ENCODE measurements at places on chromosomes 5 and 9.

- no peak for DNase-seq
Measured at GRCh38 chr9:2120926-2121689, 106.0 kb downstream of the SMARCA2 start.

GRCh38 chr5:178242416-178242815 lies 9.8 kb upstream of the PHYKPL start:
- no peak for DNase-seq

- no peak for DNase-seq
Measured at GRCh38 chr9:100229561-100229960, 123.2 kb downstream of the TEX10 start.

- no peak for DNase-seq
Measured at GRCh38 chr9:92983984-92984589, 36.8 kb downstream of the FGD3 start.

DNA sequence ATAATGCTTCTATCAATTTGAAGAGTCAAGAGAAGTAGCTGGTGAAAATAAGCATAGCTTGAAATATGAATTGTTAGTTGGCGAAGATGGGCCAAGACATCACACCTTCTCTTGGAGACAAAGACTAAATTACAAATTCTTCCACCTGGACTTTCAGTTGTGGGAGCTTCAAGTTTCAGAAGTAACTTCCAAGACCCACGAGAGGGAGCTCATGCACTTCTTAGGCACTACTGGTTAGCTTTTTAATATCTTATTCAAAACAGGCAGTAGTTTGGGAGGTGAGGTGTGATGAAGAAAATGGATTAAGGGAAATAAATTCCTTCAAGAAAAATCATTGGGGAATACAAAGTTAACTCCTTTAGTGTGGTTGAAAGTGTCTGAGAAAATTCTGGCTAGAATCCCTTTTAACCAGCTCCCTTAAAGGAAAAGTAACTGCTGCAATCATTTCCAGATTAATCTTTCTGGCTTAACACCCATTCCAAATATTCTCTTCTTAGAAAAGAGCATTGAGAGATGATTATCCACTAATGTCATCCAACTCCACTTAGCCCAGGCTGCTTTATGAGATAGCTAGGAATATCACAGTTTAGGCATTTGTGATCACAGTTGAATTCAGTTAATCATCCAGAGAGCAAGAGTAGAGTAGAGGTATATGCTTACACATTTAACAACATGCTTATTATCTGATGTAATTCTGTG lies 139.5 kb upstream of the DMRTA1 start:
- no peak for DNase-seq

DNA sequence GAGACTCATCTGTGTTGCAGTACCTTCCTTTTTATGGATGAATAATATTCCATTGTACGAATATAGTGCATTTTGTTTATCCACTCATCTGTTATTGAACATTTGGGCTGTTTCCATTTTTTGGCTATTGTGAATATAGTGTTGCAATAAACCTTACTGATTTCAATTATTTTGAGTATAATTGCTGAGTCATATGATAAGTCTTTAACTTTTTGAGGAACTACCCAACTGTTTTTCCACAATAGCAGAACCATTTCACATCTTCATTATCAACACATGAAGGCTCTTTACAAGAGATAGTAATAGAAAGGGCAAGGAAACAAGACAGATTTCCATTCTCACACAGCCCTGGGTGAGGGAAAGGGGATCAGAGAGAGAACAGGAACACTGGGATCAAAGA lies 329.2 kb downstream of the RAB3C start:
- no peak for DNase-seq

DNA sequence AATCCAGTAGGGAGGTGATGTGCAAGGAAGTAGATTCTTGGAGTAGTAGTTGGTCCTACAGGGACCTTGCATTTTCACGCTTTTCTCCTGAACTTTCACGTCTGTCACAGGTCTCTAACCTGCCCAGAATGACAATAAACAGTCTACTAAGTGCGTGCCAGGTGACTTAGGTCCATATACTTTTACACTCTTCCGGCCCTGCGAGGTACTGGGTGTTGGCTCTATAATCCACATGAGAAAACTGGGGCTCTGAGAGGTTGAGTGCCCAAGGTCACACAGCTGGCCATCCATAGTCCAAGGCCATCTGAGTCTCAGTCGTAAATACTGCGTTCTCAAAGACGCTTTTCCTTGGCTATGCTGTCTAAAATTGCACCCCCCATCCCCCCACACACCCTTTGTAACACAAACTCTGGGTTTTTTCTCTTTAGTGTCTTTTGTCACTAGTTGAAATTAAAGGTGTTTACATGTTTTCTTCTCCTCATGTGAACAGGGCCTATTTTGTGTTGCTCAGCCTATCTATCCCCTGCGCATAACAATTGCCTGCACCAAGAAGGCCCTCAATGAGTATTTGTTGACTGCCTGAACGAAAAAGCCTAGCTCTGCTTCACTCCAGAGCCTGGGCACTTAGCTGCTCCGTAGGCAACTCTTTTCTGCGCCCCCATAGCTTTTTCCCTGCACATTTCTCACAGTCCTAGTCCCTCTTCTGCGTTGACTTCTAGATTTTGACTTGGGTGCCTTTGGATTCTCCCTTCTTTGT lies 943 bp downstream of the SFXN1 start:
- no peak for DNase-seq

DNA sequence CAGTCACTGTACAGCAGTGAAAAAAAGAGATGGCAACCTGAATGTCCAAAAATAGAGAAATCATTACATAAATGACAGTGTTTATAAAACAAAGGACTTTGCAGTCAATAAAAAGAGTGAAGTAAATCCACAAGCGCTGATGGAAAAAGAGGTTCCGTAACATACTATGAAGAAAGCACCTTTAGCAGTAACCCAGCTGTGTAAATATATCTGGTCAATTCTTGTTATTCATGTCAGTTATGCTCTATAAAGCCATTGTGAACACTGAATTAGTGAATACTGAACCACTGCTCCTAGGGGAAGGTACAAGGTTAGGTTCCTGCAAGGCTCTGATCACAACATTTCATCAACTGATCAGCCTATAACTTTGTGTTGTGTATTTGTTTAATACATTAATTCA lies 39.5 kb downstream of the CCNJL start:
- no peak for DNase-seq

GRCh38 chr5:13248253-13248652 lies 696.2 kb downstream of the DNAH5 start:
- DNase-seq = no peak

GRCh38 chr9:78505546-78505945 lies 208.6 kb downstream of the PSAT1 start:
- no peak for DNase-seq

- DNase-seq = no peak
Measured at GRCh38 chr5:172833686-172834414, at the start of gene ERGIC1. Gene ERGIC1, plus strand, starts transcription at chr5:172834251. Its CDS starts 163 bp downstream, at chr5:172834414.

DNA sequence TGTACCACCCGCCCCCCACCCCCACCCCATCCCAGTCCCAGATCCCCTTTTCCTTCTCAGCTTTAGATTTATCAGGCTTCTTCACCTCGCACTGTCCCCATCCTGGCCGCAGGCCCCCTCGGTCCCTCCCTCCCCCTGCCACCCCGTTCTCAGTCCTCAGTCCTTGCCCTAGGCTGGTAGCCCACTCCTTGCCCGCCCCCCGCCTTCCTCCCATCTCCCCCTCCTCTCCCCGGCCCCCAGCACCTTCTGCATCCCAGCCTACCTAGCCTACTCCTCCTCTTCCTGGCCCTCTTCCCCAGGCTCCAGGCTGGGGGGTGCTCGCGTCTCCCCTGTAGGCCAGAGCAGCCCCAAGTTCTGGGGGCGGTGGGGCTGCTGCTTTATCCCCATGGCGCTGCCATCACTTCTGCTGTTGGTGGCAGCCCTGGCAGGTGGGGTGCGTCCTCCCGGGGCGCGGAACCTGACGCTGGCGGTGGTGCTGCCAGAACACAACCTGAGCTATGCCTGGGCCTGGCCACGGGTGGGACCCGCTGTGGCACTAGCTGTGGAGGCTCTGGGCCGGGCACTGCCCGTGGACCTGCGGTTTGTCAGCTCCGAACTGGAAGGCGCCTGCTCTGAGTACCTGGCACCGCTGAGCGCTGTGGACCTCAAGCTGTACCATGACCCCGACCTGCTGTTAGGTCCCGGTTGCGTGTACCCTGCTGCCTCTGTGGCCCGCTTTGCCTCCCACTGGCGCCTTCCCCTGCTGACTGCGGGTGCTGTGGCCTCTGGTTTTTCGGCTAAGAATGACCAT lies 828 bp downstream of the NPR2 start:
- DNase-seq = no peak

DNA sequence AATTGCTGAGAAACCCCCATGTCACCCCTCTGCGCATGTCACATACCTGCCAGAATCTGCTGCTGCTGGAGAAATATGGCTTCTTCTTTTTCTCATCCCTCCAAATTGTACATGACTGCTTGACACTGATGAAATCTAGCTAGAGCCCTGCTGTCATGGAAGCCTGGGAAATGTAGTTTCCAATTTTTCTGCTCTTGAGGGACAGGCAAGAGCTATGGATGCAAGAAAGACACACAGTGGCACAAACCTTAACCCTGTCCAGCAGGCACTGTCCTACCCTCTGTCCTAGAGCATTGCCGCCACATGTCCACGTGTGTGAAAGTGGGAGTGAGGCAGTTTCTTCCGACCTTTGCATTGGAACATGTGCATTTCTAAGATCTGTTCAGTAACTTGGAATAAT lies 255.5 kb upstream of the SEMA6A start:
- no peak for DNase-seq
